ENCODE measurements at places on chromosomes 12 and 14.
A peak's percentile ranks its signal among the peaks of the same experiment; 100 is the strongest.

GRCh38 chr14:56057071-56057741 lies 61.0 kb upstream of the PELI2 start:
- no peak for DNase-seq

DNA sequence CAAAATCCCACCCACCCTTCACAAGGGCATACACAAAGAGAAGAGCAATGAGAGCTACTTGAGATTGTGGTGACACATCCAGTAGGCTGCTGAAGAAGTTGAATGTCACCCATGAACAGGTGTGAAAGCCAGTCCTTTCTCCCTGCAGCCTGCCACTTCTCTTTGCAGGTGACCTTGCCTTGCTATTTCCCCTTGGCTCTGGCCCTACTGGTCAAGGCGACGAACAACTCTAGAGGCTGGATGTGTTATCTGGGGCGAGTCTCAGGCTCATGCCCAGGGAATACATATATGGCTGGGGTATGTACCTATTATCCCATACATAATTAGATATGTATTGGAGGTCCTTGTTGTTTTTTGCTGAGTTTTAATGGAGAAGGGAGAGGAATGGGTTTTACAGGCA lies 70.2 kb upstream of the EGLN3 start:
- DNase-seq, result no peak

DNA sequence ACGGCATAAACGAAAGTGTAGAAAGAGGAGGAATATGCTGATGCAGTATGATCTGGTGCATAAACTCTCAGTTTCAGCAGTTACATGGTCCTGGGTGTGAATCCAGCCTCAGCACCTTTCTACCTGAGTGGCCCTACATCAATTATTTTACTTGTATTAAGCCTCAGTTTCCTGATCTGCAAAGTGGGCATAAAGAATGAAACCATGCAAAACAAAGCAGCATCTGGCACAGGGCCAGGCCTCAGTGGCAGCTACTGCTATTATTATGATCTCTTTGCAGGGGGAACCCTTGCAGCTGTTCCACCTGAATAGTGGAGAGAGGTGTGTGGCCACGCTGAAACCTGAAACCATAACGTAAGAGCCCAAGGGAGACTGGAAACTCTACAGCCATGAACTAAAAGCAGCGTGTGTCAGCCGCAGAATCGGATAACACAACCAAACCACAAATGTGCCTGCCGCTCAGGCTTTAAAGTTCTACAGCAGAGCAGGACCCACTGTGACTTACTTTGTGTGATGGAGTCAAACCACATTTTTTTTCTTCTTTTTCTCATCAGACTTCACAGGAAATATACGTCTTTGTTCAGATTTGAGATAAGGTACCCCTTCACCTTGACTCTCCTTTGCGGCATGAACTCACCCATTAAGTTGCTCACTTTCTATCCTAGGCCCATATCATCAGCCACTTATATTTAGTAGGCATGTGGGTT lies 29.2 kb upstream of the FOS start:
- DNase-seq, result peak; percentile 50

GRCh38 chr12:105738051-105738450 lies 400.7 kb downstream of the NUAK1 start:
- DNase-seq, result peak; percentile 55

DNA sequence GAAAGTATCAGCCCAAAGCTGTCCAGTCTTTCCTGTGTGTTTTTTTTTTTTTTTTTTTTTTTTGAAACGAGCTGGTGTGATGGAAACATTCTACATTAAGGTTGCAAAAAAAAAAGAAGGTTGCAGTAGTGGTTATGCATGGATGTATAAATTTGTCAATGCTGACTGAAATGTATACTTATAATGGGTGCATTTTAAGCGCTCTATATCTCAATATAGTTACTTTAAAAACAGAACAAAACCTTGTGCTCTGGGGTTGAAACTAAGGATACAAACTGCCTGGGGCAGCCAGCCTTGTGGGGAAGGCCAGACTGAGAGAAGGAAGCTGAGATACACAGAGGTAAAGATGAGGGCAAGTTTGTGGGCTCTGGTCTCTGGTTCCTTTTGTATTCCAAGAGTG lies 87.3 kb upstream of the RMST start:
- DNase-seq, result no peak

DNA sequence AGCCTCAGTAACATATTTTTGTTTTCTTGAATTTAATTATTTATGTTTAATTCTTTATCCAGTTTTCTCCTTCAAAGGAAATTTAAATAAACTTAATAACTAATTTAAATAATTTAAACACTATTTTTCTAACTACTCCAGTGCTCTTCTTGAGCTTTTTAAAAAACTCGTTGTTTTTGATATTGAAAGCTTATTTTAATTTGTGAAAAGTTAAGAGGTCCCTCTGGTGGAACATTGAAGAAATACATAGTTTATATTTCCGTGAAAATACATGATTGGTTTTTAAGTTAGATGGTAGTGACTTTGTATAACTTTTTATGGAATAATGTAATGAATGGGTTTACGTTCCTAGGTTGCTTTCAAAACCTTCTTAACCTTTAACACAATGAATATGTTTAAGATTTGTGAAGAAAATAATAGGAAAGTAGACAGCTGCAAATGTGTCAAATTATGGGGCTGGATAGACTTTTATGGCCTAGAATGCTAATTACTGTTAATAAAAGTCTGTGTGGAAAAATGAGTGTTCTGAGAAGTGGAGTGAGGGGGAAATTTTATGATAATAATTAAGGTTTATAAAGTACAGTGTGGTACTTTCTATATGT lies 45.9 kb upstream of the MSRB3 start:
- no peak for DNase-seq

DNA sequence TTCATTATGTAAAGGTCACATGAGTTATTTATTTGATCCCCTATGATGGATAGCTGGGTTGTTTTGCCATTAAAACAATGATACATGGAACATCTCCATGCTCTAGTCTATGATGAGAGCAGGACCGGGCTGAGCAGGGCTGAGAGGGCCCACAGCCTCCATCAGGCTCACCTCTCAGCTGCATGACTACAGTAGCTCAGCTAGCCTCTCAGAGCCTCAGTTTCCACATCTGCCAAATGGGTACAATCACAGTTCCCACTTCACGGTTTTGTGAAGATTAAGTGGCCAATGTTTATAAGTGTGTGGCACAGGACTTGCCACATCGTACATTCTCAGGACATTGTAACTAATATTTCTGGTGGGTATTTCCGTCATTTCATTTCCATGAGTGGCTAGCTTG lies 19.9 kb upstream of the MYL2 start:
- DNase-seq, result no peak

GRCh38 chr12:26016516-26016915 lies 58.0 kb downstream of the RASSF8 start:
- DNase-seq, result no peak

DNA sequence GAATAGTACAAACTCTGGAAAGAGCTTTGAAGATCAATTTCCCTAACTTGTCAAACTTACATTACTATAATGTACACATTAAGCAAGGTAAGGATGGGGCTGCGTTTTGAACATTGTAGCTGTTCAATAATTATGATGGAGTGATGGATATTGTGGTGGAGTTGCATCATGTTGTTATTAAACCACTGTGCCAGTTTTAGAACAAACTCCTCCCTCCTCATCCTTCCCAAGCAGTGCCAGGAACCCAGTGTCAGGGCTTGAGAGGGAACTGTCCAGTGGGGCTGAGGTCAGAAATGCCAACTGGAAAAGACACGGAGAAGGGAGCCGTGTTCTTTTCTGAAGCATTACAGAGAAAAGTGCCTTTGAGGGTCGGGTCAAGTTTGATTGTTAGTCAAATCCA lies 31.9 kb upstream of the PAPOLA start:
- no peak for DNase-seq

DNA sequence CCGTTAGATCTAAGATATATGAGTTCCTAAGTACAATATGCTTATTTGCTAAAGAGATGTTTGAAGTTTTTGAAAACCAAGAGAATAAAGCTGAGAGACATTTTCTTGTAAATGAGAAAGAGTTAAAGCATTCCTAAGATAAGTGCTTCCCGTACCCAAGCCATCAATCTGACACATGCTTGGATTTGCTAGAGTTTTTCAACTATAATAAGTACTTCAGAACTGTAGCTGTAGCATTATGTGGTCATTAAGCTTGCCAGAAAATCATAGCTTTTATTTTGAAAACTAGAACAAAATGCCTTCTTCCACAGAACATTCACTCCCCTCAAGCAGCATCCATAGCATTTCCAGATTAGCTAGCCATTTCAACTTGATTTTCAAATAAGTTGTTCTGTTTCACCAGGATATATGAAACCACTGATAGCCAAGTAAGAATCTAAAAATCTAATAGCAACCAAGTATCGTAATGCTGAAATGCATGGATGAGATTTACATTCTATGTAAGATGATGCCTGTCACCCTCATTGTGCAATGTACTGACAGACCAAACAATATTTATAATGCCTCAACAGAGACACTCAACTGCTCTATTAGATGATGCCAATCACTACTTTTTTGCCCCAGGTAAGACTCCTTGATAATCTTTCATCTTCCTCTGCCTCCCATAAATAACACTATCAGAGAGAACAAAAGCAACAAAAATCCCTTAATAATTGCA lies 8.0 kb downstream of the SNW1 start:
- no peak for DNase-seq

DNA sequence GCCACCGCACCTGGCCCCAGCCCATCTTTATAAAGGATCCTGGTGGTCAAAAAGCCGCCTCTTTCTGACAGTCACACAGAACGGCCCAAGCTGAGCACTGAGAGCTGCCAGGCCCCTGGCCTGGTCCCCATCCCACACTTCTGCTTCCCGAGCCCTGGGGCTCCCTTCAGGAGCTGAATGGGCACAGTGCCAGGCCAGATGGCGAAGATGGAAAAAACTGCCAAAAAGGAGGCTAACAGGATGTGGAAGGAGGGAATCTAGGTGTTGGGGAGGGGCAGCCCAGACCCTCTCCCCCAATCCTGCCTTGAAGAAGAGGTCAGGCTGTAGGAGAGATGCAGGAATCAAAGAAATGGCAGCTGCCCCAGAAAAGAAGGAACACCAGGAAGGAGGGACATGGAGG lies 5.0 kb downstream of the LPAR5 start:
- no peak for DNase-seq

DNA sequence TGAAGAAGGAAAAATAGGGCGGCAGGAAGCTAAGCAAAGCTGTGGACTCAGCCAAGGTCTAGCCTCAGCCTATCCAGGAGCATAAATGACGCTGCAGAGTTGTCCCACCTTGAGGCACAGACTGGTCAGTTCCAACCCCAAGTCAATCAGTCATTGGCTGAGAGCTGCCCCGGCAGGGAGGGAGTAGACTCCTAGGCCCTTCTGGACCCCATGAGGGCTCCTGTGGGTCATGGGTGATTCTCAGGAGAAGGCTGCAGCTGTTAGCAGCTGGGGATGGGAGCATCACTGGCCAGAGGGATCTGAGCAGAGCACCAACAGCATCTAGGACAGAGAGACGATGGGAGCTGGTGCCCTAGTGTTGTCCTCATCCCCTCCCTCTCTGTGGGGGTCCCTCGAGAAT lies 51.8 kb upstream of the ESRRB start:
- DNase-seq, result no peak

GRCh38 chr12:28145216-28145615 lies 45.0 kb upstream of the CCDC91 start:
- DNase-seq, result no peak

- DNase-seq, result no peak
Observed at GRCh38 chr14:70358631-70359030, 852 bp downstream of the COX16 start.

DNA sequence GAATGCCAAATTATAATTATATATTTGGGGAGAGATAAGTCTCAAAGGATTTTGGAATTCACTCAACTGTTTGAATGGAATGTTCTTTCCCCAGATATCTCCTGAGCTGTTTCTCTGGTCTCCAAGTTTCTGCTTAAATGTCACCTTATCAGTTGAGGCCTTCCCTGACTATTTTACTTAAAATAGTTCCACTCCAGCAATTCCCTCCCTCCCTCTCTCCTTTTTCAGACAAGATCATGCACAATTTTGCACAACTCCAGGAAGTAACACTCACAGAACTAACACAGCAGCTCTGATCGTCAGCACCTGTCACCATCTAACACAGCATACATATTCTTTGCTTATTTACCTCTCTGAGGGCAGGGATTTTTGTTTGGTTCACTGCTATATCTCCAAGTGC lies 12.5 kb downstream of the BTG1 start:
- no peak for DNase-seq

- DNase-seq, result no peak
Observed at GRCh38 chr12:105212438-105212837, 23.5 kb downstream of the APPL2 start.

DNA sequence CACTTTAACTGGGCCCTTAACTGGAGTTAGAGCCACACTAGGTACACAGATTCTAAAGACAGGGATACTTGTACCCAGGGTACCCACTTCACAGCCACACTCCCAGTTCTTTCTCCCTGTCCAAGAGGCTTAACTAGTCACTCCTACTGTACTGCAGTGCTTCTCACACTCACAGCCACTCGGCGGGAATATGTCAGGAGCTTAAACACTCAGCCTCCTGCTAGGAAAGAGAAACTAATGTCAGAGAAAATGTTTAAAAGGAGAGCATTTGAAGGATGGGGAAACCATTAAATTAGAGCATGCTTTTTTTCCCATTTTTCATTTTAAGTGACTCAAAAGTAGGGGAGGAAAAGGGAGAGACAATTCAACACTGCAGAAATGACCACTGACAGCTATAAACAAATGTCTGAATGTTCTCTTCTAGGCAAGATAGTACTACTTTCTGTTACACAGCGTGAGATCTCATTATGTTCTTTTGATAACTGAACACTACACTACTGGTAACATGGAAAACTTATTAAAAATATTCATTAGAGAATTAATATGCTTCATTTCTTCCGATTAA lies 22.9 kb upstream of the MDM1 start:
- no peak for DNase-seq
